ENCODE measurements at places on chromosomes 12 and 14.

- DNase-seq, result no peak
These were observed 38.2 kb upstream of the PARP11 start for GRCh38 chr12:3911409-3911808.

DNA sequence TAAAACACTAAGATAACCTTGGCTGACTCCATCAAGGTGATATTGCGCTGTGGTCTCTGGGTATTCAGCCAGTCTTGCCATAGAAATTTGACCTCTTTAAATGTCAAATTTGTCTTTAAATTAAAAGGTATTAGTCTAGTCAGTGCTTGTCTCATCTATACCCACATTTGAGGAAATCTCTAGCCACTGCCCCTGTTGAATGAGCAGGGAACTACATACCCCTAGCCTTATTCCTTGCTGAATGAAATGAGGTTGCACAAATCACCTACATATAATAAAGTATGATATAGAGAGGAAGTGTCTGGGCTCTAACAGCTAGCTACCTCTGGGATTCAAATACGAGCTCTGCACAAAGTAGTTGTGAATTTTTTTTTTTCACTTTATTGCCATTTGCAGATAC, 256.8 kb downstream of the C12orf50 start:
- no peak for DNase-seq

DNA sequence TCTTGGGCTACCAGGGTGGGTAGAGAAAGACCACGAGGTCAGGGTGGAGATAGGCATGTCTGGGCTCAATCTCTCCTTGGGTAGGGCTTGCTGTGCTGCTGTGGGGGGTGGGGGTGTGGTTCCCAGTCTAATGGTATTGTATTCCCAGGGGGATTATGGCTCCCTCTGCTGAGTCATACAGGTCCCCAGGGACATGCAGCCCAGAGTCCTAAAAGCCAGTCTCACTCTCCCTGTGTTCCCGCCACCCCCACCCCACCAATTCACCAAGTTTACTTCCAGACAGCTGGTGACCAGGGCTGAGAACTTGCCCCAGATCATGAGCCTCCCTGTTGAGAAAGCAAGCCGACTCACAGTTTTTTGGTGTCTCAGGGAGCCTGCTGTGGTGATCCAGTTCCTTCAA, 367.6 kb downstream of the C12orf75 start:
- no peak for DNase-seq

GRCh38 chr12:99026332-99027054, 381.4 kb downstream of the APAF1 start:
- no peak for DNase-seq

GRCh38 chr14:74653386-74654138, 41.5 kb upstream of the LTBP2 start:
- no peak for DNase-seq

- DNase-seq, result no peak
These were observed 678.2 kb downstream of the NRXN3 start for GRCh38 chr14:78848234-78848820.

GRCh38 chr12:92156704-92157395, 11.2 kb upstream of the BTG1 start:
- no peak for DNase-seq

DNA sequence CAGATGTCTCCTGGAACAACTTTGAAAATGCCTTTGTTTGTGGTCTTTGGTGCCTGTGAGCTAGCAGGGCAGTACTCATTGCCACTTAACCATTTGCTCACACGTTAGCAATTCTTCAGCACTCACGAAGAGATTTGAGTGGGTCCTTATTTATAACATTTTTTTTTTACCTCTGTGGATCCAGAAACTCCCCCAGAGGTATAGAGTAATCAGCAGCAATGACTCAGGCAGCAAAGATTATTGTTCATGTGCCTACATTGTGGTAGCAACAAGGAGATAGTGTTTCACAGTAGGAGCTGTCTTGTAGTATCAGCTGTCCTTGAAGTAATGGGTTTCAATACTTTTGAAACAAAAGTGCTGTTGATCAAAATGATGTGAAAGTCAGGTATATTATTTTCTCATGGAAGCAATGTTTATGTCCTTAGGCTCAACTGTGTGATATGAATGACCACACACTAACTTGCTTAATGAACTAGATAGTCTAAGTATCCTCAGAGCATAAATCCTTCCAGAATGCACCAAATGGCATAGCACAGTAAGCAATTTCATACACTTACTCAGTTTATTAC, 304.1 kb downstream of the EGLN3 start:
- DNase-seq, result no peak

All from stimulated activated CD8-positive, alpha-beta memory T cell treated with anti-CD3 and anti-CD28 coated beads, Interleukin-15, amount 100 ng/mL, for 24 hours (primary cell).